Panc1 (cell line): ENCODE measurements at places on chromosomes 5 and 9.

DNA sequence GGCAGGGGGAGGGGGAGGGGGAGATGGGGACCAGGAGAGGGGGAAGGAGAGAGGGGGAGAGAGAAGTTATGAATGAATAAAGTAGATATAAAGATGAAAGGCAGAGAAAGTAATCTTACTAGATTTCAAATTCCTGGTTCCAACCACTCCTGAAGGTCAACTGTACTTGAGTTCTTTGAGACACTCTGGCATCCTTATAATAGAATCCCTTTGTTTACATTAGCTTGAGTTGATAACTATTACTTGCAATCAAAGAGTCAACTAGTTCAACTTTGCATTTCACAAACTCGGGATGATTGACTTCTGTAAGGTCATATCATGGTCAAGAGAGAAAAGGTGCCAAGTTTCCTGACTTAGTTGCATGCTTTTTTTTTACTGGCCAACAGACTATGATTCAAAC lies 42.2 kb downstream of the BAAT start:
- no peak for DNase-seq

- DNase-seq, result no peak
These were observed 114.8 kb downstream of the HSD17B3 start for GRCh38 chr9:96187151-96187555.

DNA sequence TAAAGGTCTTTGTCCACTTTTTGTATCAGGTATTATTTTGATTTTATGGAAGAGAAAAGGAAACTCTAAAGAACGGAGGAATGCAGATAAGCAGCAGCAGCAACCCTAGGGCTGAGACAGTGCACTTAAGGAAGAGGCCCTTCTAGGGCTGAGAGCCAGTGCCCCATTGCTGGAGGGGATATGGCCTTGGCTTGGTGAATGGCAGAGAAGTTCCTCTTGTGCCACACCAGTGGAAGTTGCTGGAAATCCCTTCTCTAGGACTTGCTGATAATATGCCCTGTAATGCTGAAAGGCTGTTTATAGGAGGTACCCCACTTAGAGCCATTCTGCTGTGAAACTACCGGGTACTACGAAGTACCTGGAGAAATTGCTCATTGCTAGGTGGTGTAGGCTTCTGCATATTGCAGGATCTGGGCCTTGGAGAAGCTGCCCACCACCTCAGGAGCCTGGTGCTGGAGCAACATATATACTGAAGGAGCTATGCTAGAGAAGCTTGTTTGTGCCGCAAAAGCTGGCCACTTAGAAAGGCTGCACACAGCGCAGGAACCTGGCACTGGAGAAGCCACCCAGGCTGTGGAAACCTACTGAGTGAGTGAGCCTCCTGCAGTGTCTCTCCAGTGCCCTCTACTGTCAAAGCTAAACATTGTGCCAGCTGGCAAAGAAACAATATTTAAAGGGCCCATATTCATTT lies 9.6 kb upstream of the UBTD2 start:
- DNase-seq, result peak; percentile 59

GRCh38 chr9:15142878-15143534 lies 164.0 kb downstream of the TTC39B start:
- DNase-seq, result no peak

GRCh38 chr9:6893350-6894131 lies 135.8 kb downstream of the KDM4C start:
- DNase-seq, result no peak

DNA sequence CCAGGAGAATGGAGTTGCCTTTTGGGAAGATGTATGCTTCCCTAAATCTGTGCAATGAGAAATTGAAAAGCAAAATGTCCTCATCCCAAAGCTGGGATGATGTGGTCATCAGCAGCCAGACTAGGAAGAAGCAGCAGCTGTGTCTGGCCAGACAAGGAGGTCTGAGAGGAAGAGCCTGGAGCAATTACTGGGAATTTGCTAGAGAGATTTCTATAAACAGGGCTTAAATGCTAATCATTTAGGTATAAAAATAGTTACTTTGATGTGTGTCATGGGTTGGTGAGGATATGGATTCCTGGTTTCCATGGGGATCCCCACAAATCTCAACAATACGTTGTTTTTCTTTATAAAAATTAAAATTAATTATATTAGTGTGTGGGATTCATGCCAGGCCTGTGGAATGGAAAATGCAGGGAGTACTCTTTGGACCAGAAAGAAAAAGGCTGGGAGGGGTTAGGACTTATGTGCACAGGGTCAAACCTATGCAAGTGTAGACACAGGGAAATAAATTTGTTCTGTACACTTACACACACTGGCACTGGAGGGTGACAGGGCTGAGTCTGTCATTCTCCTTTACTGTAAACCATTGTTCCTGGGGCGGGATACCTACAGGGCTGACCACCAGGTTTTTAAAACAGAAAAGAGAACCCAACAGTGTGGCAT lies 58.7 kb upstream of the TRPC7 start:
- DNase-seq, result no peak

DNA sequence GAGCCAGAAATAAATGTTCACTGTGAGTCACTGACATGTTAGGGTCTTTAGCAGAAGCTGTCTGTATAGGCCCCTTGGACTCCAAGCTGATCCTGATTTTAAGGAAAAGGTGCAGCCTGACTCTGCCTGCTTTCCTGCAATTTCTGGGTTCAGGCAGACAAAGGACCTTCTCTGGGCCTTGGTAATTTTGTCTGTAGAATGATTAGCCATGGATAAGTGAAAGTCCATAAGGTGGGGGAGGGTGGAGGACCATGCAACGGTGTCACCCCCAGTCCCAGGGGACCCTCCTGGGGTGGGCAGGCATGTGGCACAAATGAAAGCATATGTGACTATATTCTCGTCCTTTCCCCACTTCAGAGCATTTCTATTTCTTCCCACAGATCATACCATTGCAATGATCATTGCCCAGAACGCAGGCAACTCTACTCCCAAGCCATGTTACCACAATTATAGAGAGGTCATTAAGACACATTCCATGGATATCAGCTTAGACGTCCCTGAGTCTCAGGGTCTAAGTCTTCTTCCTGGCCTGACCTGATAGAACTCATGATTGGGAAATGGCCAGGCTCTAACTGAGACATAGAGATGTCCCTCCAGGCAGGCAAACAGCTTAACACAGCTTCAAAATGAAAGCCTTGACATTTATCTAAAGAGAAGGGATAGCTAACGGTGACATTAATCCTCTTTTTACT lies 157.9 kb upstream of the ALDH1B1 start:
- DNase-seq, result no peak

- DNase-seq, result no peak
These were observed 579 bp downstream of the ADAMTS16 start for GRCh38 chr5:5140479-5141338.

DNA sequence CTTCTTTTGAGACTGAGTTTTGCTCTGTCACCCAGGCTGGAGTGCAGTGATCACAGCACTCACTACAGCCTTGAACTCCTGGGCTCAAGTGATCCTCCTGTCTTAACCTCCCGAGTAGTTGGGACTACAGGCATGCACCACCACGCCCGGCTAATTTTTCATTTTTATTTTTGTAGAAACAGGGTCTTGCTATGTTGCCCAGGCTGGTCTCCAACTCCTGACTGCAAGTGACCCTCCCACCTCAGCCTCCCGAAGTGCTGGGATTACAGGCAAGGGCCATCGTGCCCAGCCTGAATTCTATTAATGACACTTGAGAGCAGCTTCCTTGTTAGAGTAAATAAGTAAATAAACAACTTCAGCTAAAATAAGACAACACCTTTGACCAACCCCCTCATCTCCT lies 12.3 kb downstream of the ROR2 start:
- no peak for DNase-seq

DNA sequence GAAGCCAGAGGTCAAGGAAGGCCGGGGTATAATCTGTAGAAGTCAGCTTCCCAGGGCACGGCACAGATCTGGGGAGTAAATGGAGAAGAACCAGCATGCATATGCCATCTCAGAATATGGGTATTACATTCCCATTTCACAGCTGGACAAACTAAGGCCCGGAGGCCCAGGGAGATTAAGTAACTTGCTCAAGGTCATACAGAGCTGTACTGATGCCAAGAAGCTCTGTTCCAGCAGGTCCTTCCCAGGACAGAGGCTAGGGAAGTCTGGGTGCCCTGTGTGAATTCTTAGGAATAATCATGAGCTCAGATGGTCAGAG lies 19.2 kb downstream of the COL27A1 start:
- no peak for DNase-seq

- DNase-seq, result no peak
These were observed 24.0 kb upstream of the SRFBP1 start for GRCh38 chr5:121937762-121938161.

DNA sequence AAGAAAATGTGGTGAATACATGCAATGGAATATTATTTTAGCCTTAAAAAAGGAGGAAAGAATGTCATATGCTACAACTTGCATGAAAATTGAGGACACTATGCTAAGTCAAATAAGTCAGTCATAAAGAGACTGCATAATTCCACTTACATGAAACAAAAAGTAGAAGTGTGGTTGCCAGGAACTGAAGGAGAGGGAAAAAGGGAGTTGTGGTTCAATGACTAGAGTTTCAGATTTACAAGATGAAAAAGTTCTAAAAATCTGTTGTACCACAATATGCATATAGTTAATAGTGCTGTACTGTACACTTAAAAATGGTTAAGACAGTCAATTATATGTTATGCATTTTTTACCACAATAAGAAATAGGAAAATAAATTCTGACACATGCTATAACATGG lies 95.4 kb downstream of the SLC44A1 start:
- no peak for DNase-seq
